ENCODE measurements at places on chromosomes 4 and X. TPM values are rescaled to one million over a fixed set of nuclear protein-coding genes. Genes with fewer than 3 reads are reported as not detected.

The NAP1L5 gene
- 1.5 TPM for total RNA-seq

The GIMD1 gene
- total RNA-seq = not detected

The NHS gene
- total RNA-seq = 5.6 TPM

The TMPRSS11F gene
- total RNA-seq = not detected

The MAGED2 gene
- 77.4 TPM for total RNA-seq

The CXorf49 gene
- not detected for total RNA-seq

The GAB3 gene
- total RNA-seq = 0.55 TPM

The MTMR8 gene
- 0.63 TPM for total RNA-seq

The SPIN3 gene
- 8.5 TPM for total RNA-seq

All from A549 treated with RU486 at 1 μM for 4 hours (cell line).